Central memory CD4-positive, alpha-beta T cell (primary cell): ENCODE measurements at places on chromosomes 12 and 14.

GRCh38 chr14:102824832-102825231 is 47.6 kb downstream of the TRAF3 start:
- no peak for DNase-seq

DNA sequence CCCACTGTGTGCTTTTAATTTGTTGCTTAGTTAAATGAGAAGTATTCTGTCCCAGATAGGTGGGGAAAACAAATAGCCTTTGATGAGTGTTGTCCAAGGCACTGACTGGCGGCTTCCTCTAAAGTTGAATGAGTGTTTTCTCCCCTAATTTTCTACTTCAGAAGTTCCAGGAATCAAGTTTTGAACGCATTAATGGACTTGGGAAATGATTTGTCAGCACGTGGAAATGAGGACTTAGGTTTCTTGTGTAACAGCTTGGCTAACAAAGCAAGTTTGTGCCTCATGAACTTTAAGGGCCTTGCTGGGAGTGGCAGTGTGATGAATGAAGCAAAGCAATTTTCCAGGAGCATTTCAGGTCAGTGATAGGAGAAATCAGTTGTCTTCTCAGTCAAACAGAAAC is 56.9 kb downstream of the LIN52 start:
- no peak for DNase-seq

DNA sequence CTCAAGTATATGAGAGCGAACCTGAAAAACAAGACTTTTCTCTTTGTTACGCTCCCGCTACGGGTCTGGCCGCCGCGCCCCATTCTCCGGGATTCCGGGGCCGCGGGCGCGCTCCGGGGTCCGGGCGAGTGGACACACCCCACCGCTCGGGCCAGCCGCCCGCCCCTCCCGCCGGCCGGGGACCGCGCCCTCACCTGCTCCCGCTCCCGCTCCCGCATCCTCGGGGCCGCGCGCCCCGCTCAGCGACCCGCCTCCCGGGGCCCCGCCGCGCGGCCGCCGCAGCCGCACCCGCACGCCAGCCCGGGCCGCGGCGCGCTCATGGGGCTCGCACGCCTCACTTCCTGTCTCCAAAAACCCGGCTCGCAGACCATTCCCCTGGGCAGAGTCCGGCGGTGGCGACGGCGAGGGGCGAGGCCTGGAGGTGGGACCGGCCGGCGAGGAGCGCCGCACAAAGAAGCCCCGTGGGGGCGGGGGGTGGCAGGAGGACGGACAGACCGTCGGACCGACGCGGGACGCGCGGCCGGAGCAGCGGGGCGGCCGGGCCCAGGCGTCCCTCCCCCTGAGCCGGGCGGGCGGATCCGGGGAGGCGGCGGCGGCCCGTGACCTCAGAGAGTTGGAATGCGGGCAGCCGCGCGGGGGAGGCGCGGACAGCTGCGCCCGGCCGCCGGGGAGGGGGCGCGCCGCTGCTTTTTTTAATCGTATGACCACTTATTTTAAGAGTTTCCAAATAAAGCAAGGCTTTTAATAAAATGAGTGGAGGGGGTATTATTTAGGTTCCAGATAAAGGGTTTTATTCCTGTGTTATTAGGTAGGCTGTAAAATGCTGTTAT is at the start of gene PTPN21:
TSS of gene PTPN21 (minus strand) at position 551 of the 830 bp plus-strand sequence. CDS start 4,590 bp downstream, outside the sequence.
- no peak for DNase-seq

GRCh38 chr12:114447274-114447716 is 41.4 kb upstream of the TBX5 start:
- no peak for DNase-seq

- DNase-seq, result no peak
Measured at GRCh38 chr14:55508676-55509075, 68.3 kb upstream of the TBPL2 start.

DNA sequence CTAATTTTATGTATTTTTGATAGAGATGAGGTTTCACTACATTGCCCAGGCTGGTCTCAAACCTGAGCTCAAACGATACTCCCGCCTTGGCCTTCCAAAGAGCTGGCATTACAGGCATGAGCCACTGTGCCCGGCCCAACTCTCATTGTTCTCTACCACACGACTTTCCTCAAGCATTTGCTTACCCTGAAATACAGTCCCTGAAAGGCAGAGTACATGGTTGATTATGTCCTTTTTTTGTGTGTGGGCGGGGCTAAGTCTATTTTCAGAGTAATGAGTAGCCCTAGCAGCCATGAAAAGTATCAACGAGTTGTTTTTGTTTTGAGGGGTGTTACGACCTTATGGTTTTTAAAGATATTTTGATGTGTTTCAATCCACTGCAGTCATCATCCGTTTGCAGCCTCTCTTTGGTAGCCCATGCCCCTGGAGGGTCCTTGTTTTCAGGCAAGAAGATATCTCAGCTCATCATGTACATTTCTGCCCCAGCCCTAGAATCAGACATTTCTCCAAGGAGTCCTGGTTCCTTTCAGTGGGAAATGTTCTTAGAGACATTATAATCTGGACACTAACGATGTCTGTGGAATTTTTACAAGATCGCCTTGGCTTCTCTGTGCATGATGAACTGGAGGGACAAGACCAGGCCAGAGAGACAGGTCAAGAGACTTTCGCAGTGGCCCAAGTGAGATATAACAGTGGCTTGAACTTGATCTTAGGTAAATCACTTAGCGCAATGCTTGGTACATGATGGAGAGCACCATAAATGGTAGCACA is 8.7 kb downstream of the ACACB start:
- DNase-seq, result no peak

DNA sequence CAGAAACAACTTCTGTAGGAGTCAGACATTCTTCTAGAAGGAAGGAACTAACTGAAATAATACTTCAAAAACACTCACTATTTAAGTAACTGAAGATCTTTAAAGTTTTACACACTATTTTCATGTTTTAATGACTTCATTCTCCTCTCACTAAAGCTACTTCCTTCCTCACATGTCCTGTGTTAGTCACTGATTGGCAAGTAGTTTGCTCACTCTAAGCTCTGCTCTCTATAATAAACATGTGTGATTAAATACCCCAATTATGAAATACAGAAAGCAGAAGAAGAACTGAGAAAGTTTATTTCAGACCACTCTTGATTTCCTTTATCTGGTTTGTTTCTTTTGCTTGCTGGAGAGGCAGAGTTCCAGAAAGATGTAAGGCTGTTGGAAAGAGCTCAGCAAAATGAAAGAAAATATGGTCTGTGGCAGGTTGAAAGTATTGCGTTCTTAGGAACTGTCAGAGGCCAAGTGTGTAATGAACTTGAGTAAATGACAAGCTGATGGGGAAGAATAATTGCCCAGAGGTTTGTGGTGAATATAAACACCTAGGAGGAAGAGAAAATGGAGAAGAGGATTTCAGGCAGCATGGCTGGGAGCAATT is 522.0 kb upstream of the SEL1L start:
- DNase-seq, result no peak

DNA sequence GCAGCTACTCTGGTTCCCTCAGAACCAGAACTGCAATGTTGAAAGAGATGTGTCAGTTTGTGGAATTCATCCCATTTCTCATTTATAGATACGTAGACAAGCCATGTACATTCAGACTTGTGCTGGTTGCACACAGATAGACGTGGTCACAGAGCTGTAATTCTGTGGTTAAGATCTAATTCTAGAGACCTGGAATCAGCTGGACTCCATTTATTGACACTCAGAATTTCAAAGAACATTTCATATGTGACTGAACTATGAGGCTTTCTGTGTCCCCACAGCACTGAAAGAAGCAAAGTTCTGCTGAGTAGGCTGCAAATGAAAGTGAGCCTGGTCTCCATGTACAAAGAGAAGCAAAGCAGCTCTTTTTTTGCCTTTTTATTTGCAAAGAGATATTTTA is 220.2 kb upstream of the NAV3 start:
- DNase-seq, result no peak

DNA sequence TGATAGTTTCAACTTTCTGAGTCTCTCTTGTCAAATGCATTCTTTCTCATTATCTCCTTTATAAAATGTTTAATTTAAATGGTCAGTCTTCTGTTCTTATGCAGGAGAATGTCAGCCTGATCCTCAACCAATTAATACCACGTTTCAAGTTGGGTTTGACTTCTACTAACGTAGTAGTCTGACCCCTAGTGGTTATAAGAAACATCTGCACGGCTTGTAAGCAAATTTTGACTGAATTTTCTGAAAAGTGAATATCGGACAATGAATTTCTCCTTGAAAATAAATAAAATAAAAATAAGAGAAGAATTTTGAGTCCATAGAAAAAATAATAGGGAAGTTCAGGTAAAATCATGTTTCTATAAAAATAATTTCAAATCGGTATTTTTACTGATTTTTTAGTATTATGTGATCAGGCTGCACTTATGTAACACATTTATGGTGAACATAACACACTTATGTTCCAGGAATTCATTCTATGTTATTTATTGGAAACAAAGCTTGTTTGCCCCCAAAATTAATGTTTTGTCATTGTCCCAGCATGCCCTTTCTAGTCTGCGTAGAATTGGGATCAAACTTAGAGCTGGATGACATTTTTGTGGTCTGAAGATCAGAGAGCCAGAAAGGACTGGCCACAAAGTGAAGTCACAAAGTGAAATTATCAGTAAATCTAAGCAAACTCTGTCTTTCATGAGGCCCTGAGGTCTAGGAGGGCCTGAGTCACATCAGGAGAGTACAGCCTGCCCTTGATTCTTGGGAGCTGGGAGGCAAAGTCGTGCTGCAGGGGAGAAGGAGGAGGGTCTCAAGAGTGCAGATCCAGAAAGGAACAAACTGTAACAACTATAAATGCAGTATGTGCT is 101.2 kb upstream of the STXBP6 start:
- DNase-seq, result no peak

- no peak for DNase-seq
Measured at GRCh38 chr12:125049093-125049458, 16.2 kb upstream of the AACS start.

DNA sequence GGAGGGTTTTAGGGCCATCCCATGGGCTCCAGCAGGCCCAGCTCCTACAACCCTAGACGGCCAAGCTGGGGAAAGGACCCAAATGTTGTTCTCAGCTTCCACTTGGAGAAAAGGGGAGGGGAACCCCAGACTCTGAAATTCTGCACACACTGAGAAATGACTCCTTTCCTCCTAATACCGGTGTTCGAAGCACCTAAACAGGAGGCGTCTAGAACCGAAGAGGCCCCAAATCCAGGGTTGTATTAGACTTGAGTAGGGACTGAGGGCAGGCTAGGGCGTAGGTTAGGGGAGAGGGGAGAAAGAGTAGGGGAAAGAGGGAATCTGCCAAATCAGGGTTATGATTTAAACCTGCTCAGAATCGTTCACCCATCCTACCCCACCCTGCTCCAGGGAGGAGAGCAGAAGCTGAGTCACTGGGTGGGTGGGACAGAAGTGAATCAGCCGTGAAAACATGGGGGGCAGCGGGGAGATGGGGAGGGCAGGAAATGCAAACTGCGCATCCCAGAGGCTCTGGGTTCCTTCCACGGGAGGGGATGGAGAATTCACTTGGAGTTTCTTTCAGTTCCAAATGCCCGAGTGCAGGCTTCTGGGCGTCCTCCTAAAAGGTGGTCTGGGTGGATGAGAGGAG is 1.0 kb downstream of the IGFBP6 start:
- DNase-seq, result no peak

DNA sequence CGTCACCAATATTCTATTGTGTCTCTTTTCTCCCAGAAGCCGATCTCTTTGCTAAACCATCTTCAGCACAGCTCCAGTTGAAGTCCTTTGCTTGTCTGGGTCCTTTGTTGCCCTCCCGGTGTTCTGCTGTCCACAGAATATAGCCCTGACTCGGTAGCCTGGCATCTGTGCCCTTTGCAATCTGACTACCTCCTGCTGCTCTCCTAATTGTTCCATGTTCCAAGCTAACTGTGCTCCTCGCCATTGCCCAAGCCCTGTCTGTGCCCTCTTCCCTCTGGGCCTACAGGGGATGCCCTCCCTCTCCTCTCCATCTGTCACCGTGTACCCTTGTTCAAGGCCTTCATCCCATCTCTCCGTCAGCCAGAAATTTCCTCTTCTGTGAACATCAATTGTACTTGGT is 306.3 kb downstream of the APAF1 start:
- DNase-seq, result no peak

DNA sequence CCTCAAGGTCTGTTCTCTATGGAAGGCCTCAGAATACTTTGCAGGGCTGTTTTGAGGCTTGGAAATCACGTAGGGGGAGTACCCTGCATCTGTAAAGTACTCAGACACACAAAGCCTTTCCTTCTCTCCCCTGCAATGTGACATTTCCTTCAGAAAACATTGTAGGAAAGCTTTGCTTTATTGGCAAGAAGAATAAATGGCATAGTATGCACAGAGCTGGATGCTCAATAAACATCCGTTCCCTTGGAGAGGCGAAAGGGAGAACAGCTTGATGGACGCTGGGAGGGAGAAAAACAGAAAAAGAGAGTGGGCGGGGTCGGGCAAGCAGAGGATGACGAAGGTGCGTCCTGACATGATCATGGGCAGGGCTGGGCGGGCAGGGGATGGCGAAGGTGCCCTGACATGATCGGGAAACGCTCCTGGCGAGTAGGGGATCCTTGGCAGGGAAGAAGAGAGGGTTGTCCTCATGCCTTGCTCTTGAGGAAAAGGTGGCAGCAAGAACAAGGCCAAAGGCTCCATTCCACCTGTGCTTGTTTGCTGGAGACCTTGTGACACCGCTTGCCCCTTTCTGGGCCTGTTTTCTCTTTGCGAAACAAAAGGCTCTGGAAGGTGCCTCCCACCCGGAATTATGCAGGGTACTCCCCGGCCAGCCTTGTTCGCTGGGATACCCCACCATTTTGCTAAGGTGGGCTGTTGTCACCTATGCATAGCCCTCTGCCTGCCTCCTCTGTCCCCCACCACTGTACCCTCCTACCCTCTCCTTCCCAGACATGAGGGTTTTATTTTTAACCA is 21.1 kb downstream of the IRF2BPL start:
- DNase-seq, result no peak

GRCh38 chr12:92968176-92968813 is 39.2 kb upstream of the EEA1 start:
- DNase-seq, result no peak

GRCh38 chr12:47758834-47759690 is at the start of gene RAPGEF3:
Gene RAPGEF3, minus strand, starts transcription at chr12:47758880. Its CDS starts 324 bp downstream, at chr12:47758556.
- peak; percentile 67 for DNase-seq

DNA sequence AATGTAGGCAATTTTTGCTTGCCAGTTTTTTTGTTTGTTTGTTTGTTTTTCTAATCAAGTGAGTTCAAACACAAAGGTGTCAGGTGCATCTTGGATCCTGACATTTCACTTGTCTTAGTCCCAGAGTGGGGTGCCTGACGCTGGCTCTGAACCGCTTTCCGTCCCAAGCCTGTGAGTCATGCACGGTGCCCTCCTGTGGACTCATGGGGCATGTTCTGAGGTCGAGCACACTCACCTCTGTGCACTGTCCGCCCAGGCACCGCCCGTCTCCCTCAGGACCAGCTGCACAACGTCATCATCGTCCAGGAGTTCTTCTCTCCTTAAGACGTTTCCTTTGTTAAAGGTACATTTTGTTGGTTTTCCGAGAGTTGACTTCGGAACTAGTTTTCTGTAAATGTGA is 98.2 kb downstream of the GLT1D1 start:
- no peak for DNase-seq

DNA sequence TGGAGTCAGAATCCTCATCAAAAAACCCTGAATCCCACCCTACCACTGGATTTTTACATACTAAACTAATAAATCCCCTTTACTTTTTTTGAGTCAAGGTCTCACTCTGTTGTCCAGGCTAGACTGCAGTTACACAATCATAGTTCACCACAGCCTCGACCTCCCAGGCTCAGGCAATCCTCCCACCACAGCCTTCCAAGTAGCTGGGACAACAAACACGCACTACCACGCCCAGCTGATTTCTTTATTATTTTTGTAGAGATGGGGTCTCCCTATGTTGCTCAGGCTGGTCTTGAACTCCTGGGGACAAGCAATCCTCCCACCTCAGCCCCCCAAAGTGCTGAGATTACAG is 24.3 kb downstream of the SPTSSA start:
- no peak for DNase-seq
